ENCODE measurements at places on chromosomes 6 and 20.

DNA sequence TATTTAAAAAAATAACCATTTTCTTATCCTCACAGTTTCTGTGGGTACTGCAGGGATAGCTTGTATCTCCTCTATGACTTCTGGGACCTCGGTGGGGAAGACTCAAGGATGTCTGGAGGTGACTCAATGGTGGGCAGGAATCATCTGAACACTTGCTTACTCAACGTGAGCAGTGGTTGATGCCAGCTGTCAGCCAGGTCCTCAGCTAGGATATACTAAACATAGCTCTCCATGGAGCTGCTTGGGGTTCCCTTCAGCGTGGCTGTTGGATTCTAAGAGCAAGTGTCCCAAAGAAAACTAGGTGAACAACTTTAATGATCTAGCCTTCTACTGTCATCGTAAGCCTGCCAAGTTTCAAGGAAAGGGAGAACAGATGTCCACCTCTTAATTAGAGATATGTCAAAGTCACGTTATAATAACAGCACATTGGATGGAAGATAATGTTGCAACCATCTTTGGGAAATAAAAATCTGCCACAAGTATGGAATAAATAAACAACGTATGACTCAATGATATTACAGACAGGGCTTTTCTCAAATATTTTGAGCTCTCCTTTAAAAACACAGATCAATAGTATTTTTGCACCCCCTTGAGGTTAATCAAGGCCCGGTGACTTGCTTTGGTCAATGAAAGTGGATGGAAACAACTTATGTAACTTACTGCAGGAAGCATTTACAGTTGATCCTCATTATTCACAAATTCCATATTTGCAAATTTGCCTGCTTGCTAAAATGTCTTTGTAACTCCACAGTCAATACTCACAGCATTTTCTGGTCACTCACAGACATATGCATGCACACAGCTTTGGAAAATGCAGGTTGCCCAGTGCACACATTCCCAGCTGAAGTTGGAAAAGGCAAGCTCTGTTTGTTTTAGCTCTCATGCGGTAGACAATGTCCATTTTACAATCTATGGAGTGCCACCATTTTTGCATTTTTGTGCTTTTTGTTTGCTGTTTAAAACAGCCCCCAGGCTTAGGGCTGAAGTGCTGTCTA is 6.6 kb upstream of the HEBP2 start:
- no peak for DNase-seq

DNA sequence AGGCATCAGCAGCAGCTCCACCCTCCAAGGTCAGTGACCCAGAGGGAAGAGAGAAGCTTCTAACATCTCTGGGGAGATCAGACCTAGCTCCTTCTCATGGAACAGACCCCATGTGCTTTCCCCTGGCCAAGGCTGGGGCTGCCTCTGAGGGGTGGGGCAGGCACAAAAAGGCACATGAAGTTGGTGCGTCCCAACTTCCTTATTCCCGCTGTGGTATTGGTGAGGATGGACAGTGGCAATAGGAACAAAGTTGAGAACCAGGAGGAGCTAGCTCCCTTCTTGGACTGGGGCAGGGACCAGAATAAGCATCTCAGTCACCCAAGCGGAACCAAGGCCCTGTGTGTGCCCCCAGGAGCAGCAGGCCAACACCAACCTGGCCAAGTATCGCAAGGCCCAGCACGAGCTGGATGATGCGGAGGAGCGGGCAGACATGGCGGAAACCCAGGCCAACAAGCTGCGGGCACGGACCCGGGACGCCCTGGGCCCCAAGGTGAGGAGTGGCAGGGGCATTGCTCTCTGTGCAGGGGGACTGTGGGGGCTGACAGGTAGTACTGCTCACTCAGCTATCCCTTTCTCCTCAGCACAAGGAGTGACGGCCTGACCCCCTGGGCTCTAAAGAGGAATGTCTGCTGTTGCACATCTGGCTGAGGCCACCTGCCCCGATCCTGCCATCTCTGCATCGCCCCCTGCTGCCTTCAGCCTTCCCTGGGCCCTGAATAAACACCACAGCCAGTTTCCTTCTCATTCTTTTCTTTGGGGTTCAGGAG is 46.1 kb downstream of the MYH7B start:
- DNase-seq: no peak

GRCh38 chr6:136517582-136517981 is 32.6 kb downstream of the MAP7 start:
- DNase-seq: no peak

- no peak for DNase-seq
These were observed 6.2 kb upstream of the RBCK1 start for GRCh38 chr20:401682-402495.

GRCh38 chr6:127858727-127859391 is 42.0 kb downstream of the THEMIS start:
- DNase-seq: no peak

- DNase-seq: no peak
These were observed 436.0 kb downstream of the HACE1 start for GRCh38 chr6:104423691-104424090.

- no peak for DNase-seq
These were observed 61.9 kb upstream of the CITED2 start for GRCh38 chr6:139436200-139436956.
